ENCODE measurements at places on chromosomes 5 and 9.

- no peak for DNase-seq
Measured at GRCh38 chr9:115456515-115456914, 338.6 kb upstream of the TNC start.

DNA sequence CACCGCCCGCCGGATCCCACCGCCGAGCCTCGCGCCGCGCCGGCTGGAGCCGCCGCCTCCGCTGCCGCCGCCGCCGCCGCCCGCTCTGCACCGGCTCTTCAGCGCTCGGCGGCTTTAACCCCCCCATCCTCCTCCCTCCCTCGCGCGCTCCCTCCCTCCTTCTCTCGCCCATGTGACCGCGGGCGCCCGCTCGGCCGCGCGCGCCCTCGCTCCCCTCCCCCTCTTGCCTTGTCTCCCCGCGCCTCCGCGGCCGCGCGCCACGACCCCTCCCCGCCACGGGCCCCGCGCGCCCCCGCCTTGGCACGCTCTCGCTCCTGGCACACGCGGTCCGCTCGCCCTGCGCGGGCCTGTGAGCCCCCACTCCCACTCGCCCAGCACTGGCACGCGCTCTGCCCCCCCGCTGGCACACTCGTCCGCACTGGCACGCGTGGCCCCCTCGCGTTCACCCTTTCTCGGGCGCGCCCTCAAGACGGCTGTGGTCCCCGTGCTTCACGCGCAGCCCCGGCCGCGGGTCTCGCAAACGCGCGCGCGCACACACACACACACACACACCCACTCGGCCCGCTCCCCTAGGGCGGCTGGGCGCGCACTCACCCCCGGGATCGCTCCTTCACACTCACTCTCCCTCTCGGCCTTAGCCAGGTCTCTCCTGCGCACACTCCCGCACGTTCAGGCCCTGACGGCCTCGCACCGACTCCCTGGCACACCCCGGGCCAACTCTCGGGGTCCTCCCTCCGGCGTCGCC, at the start of gene CNTFR:
Gene CNTFR (minus strand): TSS at position 89 of the 745 bp plus-strand sequence. CDS start 20,743 bp downstream, outside the sequence.
- no peak for DNase-seq

- no peak for DNase-seq
Measured at GRCh38 chr9:108142504-108143201, 653.1 kb upstream of the KLF4 start.

GRCh38 chr5:108924457-108924961, 176.8 kb downstream of the FER start:
- DNase-seq, result no peak

DNA sequence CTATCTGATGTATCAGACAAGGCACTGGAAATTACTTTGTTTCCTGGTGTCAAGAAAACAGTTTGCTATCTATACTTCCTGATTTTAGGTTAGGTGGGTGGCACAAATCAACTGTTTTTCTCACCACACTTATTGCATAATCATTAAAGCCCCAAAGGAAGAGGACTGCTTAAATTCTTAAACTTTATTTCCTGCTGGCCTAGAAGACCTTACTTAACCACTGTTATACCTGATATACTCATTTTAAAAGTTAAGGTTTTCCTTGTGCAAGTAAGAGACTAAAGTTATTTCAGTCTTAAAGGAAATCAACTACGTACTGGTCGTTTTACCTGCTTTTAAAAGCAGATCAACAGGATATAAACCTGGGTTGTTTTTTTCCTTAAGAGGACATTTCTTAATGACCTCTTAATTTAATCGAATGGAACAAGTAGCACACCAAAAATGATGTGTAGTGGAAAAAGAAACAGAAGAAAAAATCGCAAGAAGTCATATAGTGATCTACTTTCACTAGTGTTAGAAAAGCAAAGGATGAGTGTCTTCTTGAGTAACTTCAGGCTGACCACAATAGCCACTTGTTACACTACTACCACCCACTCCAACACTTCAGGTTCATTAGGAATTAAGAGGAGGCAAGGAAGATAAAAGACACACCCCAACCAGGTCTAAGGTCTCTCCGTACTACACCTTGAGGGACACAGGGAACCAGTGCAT, 974 bp downstream of the CLINT1 start:
- no peak for DNase-seq

DNA sequence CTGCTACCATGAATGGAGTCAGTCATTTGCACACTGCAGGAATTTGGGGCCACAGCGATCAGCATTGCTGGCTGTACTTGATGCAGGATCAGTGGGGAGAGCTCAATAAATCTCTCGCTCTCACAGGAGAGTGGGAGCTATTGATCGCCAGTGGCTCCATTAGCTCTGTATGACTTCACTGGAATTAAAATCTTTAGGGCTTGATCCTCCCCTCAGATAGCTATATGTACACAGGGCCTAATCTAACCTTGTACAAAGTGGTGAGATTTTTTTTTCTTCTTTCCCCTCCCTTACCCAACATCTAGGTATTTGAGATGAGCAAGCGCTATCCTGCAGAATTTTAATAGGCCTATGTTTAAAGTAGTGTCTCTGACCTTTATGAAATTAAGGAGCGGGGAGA, 84.9 kb downstream of the IZUMO3 start:
- DNase-seq, result no peak

GRCh38 chr5:73263001-73263710, 90.2 kb downstream of the TMEM174 start:
- DNase-seq, result no peak

DNA sequence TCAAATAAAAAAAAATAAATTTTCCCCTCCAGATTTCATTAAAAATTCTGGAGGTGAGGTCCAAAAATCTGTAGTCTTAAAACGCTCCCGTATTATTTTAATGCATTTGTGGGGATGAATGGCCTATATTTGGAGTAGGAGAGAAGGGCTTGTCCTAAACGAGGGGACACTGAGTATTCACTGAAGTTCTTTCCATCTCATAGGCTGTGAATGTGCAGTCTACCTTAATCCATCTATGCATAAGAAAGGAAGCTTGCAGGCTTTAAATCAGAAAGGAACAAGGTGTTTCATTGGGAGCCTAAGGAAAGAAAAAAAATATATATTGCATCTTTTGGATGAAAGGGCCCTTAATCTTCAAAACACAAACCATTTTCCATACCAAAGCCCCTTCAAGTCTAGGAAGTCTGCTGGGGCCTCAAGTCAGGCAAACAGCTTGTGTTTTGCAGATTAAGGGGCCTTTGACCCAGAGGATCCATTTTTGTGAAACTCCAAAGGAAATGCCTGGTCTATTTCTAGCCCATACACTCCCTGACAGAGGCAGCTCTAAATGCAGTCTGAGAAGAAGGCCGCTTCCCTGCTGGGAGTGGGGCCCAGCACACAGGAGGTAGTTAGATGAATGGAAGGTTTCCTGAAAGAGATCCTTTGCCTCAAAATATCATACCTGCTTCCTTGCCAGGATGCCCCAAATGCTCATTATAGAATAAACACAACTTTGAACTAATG, 35.6 kb downstream of the BRINP1 start:
- DNase-seq, result no peak

- DNase-seq, result no peak
Measured at GRCh38 chr9:137273095-137273490, 4.4 kb upstream of the TOR4A start.

DNA sequence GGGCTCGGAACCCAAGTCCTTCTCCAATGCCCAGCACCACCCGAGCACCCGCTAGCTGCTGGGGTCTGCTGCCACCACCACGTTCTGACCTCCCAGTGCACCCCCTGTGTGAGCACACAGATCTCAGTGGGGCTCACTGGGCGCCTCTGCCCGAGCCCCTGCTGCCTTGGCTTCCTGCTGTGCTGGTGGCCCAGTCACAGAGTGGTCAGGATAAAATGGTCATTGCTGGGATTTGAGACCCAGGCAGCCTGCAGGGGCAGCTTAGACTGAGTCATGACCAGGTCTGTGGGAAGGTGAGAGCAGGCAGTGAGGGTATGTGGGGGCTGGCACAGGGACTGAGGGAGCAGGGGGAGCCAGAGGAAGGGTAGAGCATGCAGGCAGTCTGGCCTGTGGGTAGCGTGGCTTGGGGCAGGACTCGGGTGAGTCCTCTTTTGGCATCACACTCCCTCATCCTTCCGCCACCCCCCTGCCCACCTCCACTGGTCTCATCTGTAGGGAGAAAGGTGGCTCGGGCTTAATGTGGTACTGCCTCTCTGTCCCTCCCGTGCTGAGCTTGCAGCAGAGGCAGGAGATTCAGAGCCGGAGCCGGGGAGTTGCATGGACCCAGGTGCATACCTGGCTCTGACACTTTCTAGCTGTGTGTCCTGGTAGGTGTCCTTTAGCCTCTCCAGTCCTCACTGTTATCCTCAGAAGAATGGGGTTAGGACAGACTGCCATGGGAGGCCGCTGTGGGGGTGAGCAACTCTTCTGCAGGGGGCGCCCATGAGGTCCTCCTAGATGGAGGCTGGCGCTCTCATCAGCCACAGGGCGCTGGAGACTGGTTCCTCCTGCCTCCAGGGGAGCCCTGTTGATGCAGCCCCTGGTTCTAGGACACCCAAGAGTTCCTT, 32.1 kb downstream of the USP20 start:
- no peak for DNase-seq

GRCh38 chr5:55141945-55142690, 17.9 kb upstream of the GPX8 start:
- DNase-seq, result no peak

GRCh38 chr5:1511048-1511447, 12.7 kb downstream of the LPCAT1 start:
- DNase-seq, result no peak

- no peak for DNase-seq
Measured at GRCh38 chr5:95237324-95237723, 47.6 kb downstream of the MCTP1 start.

- no peak for DNase-seq
Measured at GRCh38 chr5:98333921-98334320, 439.5 kb upstream of the RGMB start.

- DNase-seq, result no peak
Measured at GRCh38 chr9:98460704-98461103, 205.3 kb upstream of the TBC1D2 start.

DNA sequence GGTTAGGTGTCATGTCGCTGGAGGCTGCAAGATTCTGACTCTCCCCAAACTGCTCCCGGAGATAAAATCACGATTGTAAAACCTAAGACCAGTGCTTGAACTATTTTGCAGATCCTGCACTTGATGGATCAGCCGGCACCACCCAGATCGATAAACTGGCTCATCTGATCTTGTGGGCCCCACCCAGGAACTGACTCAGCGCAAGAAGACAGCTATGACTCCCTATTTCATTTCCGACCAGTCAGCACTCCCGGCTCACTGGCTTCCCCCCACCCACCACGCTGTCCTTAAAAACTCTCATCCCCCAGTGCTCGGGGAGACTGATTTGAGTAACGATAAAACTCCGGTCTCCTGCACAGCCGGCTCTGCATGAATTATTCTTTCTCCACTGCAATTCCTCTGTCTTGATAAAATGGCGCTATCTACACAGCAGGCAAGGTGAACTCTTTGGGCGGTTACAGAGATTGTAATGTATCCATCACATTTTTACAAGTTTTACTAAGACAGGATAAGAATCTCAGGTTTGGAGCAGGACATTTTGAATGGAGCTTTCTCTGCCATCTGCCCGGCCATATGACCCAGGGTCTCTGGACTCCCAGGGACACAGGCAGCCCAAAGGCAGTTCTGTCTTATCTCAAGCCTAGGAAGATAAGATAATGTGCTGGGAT, 10.6 kb upstream of the PPP1R26 start:
- DNase-seq, result peak; percentile 22

DNA sequence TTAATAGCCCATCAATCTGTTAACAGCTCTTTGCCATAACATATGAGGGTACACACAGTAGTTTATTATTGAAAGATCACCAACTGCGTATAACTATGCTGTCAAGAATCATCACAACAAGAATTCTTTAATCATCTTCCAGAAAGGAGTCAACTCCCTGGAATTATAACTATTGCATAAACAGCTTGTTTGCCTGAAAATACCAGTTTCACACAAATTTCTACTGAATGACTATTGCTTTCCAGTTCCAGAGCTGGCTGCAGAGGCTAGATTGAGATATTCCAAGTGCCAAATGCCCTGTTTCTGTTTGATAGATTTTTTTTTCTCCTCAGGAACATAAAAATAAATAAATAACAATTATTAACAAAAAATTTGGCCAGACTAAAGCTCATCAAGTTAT, 444.7 kb downstream of the TLE1 start:
- DNase-seq, result no peak

DNA sequence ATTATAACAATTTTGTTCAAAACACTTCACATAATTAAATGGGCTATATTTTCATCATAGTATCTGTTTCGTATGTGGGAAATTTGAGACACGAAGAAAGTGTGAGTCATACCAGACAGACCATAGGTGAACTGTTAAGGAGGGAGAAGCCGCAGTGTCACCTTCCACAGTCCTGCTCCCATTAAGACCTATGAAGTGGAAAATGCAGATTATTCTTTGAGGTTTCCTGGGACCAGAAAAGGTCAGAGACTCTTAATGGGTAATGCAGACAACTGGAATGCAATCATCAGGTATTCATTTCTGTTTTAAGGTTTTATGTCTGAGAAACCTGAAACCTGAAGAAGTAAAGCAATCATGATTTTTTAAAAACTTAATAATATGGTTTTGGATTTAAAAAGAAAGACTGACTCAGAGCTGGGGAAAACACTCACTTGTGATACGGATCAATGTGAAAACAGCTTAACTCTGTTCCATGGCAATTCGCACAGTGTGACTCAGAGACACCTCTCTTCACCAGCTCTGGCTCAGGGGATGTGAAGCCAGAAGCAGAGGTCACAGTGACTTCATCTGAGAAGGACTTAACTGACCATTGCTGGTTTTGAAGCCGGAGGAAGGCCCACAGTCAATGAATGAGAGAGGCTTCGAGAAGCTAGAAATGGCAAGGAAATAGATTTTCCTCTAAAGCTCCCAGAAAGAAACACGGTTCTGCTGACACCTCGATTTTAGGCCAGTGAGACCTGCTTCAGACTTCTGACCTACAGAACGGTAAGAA, 17.2 kb upstream of the GCNT1 start:
- DNase-seq, result peak; percentile 17

DNA sequence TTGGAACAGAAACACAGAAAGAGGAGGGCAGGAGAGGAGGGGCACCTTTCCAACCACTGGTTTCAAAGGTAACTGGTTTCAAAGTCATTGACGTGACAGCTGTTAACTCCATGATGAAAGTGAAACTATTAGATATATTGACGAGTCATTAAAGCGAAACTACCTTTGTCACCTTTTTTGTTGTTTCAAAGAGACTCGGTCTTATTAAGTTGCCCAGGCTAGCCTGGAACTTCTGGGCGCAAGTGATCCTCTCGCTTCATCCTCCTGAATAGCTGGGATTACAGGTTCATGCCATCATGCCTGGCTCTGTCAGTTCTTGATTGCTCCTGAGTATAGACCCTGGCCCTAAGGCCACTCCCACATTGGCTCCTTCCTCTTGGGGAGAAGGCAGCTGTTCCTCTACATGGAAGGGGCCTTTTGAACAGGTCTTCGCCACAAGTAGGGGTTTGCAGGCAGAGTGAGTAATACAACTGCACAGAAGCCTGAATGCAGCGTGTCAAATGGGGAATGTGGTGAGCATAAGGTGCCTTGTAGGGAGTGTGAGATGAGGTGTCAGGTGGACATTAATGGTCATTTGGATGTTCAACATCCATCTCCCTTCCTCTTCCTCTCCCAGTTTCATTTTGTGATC, 3.4 kb upstream of the F12 start:
- DNase-seq, result no peak
